ENCODE measurements at places on chromosomes 4 and X.

DNA sequence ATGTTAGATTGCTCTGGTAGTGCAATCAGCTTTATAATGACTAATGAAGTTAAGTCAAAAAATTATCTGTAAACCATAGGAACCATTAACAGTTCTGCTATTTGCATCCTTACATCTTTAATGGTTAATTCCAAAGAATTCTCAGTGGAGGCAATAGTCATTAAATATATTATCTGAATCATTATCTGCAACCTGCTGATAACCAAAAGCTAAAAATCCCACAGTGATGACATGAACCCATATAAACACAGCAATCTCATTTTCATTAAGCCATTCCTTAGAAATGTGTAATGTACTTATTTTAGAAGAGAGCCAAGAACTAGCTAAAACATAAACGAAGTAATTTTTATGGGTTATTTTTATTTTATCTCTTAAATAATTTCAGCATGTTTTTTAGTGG, 60.2 kb downstream of the MAGEB16 start:
- DNase-seq: no peak

- DNase-seq: peak; percentile 30
Observed at GRCh38 chr4:51843309-51844152, 578 bp downstream of the DCUN1D4 start.

DNA sequence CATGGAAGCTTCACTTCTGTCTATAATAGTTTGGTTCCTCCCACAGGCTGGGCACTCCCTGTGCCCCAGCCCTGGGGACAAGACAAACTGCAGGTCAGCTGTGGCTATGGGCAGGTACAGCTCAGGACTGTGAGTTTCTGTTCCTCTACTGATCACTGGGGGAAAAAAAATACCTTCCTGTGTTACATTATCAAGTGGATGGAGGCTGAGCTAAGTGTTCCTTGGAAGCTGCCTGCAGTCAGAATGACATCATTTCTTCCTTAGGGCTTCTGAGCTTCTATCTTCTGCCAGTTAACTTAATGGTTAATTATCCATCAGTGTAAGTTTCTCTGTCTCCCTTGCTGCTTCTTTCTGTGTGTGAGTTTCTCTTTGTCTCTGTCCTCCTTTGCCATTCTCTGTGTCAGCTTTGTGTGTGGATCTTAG, 4.6 kb downstream of the RAB33A start:
- no peak for DNase-seq

GRCh38 chrX:118773782-118774181, 46.4 kb downstream of the IL13RA1 start:
- DNase-seq: no peak

GRCh38 chrX:12844319-12844718, 22.6 kb upstream of the TLR7 start:
- no peak for DNase-seq

DNA sequence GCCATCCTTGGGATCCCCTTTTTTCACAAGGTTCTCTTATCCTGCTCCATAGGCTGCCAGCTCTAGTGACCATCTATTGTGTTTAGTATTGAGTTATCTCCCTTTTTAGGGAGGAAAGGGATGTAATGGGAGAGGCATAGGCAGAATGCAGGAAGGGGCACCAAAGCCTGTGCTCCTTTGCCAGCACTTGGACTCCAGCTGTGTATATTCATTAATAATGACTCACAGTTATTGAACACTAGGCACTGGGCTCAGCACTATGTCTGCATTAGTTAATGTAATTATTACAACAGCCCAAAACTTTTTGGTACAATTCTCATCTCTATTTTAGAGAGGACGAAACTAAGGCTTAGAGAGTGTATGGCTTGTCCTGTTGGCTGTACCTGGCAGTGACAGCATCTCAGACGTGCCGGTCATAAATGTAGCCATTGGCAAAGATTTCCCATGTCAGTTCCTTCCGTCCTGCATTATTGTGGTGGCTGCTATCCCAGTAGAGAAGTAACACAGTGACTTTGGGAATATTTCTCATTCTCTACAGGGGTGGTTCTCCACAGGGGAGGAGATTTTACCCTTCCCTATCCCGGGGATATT, 90.3 kb downstream of the AFF1 start:
- no peak for DNase-seq

- no peak for DNase-seq
Observed at GRCh38 chr4:21873145-21873544, 75.4 kb downstream of the KCNIP4 start.

- no peak for DNase-seq
Observed at GRCh38 chr4:1028574-1029220, 17.3 kb downstream of the FGFRL1 start.

- DNase-seq: no peak
Observed at GRCh38 chr4:128591482-128591881, 218.0 kb upstream of the JADE1 start.

- no peak for DNase-seq
Observed at GRCh38 chrX:34917146-34917545, 25.4 kb upstream of the FAM47B start.

DNA sequence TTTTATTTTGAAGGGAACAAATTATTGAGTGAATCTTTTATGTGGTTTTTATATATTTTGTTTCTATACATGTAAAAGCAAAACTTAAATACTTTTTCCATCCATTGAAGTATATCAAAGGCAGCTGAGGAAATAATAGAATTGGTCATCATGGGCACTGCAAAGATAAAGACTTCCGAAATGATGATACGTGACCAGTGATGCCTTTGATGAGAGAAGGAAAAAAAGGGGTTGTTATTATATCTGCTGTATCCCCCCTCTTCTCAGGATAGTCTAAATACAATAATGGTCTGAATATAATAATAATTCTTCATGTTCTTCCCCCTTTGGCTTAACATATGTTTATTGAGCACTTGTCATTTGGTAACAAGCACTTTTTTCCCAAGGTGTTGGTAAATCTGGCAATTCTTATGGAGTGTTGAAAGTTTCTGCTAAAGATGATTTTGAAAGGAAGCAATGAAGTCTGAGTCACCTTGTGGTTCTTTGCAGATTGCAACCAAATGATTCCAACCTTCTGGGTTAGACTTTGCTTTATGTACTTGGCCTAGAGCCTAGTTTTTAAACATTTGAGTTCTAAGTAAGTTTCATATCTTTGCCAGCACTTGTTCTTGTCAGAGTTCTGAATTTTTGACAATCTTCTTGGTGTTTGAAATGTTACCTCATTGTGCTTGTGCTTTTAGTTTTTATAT, 60.8 kb downstream of the USP9X start:
- no peak for DNase-seq
